ENCODE measurements at places on chromosomes 12 and 14.

DNA sequence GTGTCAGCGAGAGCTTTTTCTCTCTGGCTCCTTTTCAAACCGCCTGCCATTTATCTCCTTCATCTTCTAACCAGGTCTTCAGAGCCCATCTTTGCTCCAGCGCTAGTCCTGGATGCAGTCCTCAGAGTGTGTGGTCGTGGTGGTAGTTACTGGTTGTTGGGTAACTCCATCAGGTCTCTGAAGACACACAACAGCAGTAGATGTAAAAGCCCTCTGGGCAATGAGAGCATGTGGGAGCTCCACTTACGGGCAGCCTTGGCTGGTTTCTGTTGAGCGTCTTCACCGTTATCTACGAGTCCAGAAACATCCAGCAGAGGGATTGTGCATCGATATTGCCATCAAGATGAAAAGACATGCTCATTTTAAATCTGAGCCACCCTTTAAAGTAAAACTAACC lies 61.2 kb downstream of the FBXL14 start:
- no peak for DNase-seq

GRCh38 chr14:80996049-80996901 lies 40.9 kb downstream of the TSHR start:
- peak; percentile 18 for DNase-seq

DNA sequence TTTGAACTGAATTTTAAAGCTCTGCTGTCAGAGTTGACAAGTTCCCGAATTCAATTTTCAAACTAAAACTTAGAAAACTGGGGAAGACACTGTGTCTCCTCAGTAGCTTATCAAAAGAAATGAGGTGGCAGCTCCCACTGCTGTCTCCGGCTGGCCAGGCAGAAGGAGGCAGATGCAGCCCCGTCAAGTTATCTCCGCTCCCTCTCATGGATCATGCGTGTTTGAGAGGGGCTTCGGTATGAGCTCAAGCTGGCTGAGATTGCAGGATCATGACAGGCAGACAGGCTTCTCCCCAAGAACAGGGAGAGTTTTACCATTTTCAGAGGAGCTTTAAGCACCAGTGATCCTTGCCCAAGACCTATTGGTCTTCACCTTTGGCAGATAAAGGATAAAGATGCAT lies 88.8 kb downstream of the NEDD1 start:
- no peak for DNase-seq

- DNase-seq: no peak
Observed at GRCh38 chr12:89663577-89664357, 44.9 kb downstream of the ATP2B1 start.

- DNase-seq: no peak
Observed at GRCh38 chr12:13087766-13088165, 15.7 kb downstream of the GSG1 start.

GRCh38 chr12:7131502-7131866 lies 1.3 kb downstream of the CLSTN3 start:
- DNase-seq: no peak

DNA sequence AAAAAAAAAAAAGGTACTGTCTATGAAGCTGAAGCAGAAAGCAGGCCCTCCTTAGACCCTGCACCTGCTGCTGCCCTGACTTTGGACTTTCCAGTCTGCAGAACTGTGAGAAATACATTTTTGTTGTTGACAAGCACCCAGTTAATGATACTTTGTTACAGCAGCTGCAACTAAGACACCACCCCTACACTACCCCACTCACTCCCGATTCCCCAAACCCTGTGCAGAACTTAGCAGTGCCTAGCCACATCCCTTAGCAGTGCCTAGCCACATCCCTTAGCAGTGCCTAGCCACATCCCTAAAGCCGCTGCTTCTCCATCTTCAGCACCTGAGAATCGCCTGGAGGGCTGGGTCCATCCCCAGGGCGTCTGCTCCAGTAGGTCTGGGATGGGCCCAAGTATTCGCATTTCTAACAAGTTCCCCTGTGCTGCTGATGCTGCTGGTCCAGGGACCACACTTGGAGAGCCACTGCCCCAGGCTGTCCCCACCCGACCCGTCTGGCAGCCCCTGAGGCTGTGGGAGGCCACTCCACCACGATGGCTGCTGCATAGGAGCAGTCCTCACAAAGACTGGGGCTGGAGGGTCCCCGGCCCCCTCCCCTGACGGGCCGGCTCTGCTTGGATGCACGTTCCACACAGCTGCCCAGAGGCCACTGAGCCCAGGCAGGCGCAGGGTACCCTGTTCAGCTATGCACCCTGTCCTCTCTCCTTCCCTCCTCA lies 10.8 kb upstream of the PPP1R13B start:
- no peak for DNase-seq

DNA sequence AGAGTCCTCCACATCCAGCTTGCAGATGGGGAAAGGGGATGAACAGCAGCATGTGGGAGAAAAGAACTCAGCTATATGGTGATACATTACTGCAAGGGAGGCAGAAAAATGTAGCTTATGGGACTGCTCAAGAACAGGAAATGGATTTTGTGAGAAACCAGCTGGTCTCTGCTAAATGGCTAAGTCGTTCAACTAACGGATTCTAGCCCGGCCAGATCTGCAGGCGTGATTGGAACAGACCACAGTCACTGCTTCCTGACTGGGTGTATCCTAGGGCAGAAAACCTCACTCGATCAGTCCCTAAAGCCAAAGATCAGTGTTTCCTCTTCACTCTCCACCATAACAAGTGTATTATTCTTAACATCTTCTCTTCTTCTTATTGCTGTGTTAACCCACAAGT lies 8.1 kb upstream of the PTGDR start:
- no peak for DNase-seq

DNA sequence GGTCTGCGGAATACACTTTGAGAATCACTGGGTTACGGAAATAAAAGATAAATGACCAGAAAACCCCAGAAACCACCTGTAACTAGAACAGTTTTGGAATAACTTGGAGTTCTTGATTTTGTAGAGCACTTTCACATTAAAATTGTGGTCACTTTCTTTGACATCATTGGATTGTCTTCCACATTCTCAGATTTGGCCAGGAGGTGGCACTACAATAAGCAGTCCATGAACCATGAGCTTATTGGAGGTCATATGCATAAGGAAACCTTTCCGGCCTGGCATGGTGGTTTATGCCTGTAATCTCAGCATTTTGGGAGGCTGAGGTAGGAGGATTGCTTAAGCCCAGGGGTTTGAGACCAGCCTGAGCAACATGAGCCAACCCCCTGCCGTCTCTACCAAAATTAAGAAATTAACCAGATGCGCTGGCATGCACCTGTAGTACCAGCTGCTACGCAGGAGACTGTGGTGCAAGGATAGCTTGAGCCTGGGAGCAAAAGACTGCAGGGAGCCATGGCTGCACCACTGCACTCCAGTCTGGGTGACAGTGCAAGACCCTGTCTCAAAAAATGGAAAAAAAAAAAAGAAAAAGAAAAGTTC lies 107.7 kb upstream of the CAND1 start:
- peak; percentile 50 for DNase-seq

- DNase-seq: no peak
Observed at GRCh38 chr12:32205731-32206130, 99.1 kb downstream of the BICD1 start.

DNA sequence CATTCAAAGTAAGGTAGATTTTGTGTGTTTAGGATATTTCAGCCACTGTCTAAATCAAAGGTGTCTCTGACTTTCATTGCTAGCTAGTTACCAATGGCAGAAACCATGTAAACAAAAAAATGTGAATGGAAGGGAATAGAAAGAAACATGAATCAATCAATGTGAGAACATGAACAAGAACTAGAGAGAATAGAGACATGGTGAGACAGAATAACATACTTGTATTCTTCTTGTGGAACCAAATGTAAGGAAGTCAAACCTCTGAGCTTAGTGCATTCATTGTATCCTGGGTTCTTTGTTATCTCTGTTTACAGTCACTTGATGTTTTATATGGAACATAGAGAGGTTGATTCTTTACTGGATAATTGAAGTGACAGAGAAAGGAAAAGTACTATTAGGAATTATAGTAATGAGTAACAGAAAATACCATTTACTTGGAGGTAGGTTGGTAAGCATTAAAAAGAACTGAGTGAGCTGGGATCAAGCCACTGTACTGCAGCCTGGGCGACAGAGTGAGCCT lies 2.6 kb upstream of the WNK1 start:
- DNase-seq: no peak

DNA sequence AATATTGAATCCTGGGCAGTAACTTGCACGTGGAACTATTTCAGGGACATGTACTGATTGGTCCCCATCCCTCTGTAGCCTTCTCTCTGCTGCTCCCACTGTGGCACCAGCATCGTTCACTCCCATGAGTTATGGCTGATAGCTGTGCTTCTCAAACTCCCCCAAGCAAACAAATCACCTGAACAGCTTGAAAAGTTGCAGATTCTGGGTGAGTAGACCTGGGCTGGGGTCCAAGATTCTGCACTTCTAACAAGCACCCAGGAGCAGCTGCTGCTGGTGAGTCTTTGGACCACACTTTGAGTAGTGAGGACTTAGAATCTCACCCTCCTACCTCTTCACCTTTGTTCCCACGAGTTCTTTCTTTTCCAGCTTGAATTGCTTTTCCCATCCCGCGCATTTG lies 49.4 kb upstream of the ZFP36L1 start:
- no peak for DNase-seq
